ENCODE measurements at places on chromosomes 12 and 14.

GRCh38 chr12:89051065-89051677 lies 301.1 kb downstream of the DUSP6 start:
- peak; percentile 66 for DNase-seq

GRCh38 chr14:48786498-48786897 lies 799.7 kb downstream of the RPS29 start:
- DNase-seq, result no peak

GRCh38 chr12:57031138-57031725 lies 14.9 kb upstream of the TAC3 start:
- no peak for DNase-seq

DNA sequence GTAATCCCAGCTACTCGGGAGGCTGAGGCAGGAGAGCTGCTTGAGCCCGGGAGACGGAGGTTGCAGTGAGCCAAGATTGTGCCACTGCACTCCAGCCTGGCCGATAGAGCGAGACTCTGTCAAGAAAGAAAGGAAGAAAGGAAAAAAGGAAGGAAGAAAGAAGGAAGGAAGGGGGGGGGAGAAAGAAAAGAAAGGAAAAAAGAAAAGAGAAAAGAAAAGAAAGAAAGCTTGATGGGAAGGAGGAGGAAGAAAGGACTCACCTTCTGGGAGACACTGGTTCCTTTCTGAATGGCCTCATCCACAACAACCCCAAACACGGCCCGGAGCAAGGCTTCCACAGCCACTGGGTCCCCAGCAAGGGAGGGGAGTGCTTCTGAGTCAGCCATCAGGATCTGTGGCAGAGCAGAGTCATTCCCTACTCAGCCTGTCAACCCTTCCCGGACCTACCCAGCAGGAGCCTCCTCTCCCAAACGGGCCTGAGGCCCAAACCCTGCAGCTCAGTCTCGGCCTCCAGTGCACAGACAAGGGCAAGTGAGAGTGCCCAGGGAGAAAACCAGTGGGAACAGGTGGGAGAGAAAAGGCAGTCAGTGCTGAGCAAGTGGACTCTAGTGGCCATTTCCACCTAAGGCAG lies 7.3 kb upstream of the ZNF740 start:
- DNase-seq, result peak; percentile 51

DNA sequence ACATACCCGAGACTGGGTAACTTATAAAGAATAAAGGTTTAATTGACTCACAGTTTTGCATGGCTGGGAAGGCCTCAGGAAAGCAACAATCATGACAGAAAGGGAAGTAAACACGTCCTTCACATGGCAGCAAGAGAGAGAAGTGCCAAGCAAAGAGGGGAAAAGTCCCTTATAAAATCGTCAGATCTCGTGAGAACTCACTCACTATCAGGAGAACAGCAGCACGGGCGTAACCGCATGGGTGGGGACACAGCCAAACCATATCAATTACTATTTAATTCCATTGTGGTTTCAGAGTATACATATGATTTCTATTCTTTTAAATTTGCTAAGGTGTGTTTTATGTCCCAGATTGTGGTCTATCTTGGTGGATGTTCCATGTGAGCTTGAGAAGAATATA lies 117.9 kb downstream of the SCAF11 start:
- no peak for DNase-seq

- DNase-seq, result no peak
These were observed 2.6 kb upstream of the CNOT2 start for GRCh38 chr12:70240673-70241072.

GRCh38 chr12:117889098-117889497 lies 79.7 kb downstream of the KSR2 start:
- DNase-seq, result no peak

DNA sequence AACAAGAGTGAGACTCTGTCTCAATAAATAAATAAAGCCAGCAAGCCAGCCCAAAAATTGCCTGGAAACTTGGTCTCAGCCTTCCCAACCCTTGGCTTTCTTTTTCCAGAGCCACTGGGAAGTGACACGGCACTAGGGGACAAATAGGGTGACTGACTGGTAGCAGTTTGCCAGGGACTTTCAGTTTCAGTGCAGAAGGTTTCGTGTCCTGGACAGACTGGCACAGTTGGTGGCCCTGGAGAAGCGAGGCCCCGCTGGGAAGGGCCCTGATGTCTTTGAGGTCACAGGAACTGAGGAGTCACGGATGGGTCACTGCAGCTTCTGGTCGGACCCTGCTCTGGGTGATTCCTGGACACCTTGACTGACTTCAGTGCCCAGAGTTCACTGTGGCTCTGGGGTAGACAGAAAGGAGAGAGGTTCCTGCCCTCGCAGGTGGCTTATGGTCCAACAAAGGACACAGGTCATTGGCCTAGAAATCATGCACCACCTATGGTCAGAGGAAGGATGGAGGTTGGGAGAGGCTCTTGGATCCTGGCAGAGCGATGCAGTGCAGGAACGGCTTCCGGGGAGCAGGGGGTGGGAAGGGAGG lies 2.7 kb downstream of the LRRC43 start:
- DNase-seq, result no peak

- no peak for DNase-seq
These were observed 772 bp downstream of the SCARB1 start for GRCh38 chr12:124862768-124863415.

DNA sequence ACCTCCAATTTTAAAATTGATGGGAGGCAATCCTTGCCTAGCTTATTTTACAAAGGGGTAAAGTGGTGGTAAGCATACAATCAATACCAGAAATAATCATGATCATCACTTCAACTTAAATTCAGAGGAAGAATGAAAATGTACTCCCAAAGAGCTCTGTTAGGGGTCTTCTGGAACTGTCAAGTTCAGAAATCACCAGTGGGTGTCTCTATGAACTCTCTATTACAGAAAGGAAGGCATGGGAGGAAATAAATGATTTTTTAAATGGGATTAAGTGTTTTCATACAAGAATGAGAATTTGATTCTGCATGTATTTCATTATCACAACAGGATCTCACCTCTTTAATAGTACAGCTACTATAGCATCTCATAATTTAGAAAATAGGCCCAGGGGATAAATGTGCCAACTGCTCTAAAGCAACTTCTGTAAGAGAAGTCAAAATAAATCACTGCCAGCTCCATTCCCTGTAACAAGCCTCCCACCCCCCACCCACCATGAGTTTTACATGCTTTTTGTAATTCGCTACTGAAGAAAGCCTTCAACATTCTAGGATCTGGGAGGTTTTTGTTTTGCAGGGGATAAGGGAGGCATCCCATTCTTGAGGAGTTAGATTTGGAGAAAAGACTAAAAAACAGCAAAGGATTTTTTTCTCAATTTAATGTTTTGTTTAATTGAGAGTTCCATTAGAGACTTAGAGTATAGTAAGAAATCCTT lies 9.7 kb downstream of the DCP1B start:
- DNase-seq, result no peak

GRCh38 chr14:72444701-72445100 lies 449.2 kb downstream of the DPF3 start:
- DNase-seq, result no peak

DNA sequence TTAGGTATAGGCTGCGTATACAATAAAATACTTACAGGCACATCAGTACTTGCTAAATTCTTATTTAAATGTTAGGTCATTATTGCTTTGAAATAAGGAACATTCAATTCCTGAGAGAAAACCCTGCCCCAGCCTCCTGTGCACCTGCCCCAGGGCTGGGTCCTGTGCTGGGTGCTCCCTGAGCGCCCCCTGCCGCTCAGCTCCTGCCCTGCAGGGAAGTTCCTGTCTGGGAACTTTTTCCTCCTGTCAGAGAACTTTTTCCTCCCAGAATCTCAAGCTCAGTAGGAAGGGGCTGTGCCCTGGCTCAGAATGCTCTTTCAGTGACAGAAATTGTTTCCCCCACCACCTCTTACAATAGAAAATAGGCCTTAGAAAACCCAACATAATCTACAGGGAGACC lies 751.1 kb downstream of the TMEM121 start:
- DNase-seq, result no peak

- DNase-seq, result no peak
These were observed 371.7 kb downstream of the DPF3 start for GRCh38 chr14:72521968-72522741.

DNA sequence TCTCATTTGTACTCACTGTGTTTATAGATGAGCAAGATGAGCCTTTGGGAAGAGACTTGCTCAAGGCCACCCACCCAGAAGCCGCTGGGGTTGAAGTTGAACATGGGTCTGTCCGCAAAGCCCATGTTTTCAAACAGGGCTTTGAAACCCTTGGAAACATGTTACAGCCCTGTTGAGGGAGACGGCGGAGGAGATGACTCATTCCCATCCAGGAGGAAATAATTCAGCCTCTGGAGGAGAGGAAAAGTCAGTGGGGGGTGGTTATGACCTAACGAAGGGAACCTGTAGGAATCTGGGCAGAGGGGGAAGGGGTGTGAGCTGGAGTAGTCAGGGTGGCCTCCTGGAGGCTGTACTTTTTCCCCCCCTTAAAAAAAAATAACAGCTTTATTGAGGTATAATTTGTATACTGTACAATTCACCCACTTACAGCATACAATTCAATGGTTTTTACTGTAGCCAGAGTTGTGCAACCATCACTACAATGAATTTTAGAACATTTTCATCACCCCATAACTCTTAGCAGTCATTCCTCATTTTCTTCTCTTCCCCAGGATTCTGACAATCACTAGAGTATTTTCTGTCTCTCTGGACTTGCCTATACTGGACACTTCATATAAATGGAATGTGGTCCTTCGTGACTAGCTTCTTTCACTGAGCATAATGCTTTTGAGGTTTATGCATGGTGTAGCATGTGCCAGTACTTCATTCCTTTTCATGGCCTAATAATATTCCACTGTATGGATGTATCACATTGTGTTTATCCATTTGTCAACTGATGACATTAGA lies 1.9 kb upstream of the RIN3 start:
- DNase-seq, result peak; percentile 98

- DNase-seq, result no peak
These were observed 17.8 kb downstream of the NELL2 start for GRCh38 chr12:44858226-44858855.

GRCh38 chr12:87943762-87944161 lies 85.4 kb downstream of the C12orf50 start:
- DNase-seq, result no peak

DNA sequence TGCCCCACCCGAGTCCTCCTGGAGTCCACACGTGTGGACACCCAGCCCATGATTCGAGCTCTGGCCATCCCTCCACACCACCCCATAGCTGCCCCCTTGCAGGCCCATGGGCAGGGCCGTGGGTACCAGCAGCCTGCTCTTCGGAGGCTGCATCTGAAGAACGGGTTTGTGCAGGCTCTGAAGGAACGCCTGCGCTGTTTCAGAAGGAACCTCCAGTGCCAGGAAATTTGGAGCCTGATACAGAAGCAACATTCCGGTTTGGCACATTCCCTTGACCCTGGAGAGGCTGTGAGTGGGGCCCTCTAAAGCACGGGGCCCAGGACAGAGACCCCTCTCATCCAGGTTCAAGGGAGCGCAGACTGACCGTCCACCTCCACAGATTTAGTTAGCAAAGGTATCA lies 57.0 kb downstream of the ZNF664 start:
- no peak for DNase-seq
